Left lung (tissue), 14 donors: ENCODE measurements at places on chromosomes 1 and 21. TPM values are rescaled to one million over a fixed set of nuclear protein-coding genes. Genes with fewer than 3 reads are reported as not detected.

DNA sequence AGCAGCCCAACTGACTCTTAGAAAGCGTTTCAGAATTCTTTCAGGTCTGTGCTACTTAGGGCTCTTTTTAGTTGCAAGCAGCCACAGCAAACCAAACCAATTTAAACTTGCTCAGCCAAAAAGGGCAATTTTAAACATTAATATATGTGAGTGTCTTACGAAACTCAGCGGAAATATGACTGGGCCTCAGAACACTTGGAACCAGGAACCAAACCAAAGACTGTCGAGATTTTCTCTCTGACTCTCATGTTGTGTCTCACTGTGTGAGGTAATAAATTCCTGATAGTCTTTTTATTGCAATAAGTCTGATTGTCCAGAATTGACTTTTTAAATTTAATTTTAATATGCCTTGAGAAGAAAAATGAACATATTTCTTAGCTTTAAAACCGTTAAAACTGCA lies 122.3 kb downstream of the SYF2 start:
- H3K36me3 ChIP-seq: no peaks in the 10 kb centered on the region
- H3K27me3 ChIP-seq: peaks cover 4% of the 10 kb centered on the region
- H3K4me1 ChIP-seq: no peaks in the 10 kb centered on the region
- H3K27ac ChIP-seq: no peak overlapping the region

GRCh38 chr1:68485431-68486022 lies 11.4 kb downstream of the DEPDC1 start:
- no peak for DNase-seq
- no peak overlapping the region for H3K4me3 ChIP-seq
- no peak overlapping the region for H3K27ac ChIP-seq
- H3K36me3 ChIP-seq: no peaks in the 10 kb centered on the region
- H3K27me3 ChIP-seq: no peaks in the 10 kb centered on the region

DNA sequence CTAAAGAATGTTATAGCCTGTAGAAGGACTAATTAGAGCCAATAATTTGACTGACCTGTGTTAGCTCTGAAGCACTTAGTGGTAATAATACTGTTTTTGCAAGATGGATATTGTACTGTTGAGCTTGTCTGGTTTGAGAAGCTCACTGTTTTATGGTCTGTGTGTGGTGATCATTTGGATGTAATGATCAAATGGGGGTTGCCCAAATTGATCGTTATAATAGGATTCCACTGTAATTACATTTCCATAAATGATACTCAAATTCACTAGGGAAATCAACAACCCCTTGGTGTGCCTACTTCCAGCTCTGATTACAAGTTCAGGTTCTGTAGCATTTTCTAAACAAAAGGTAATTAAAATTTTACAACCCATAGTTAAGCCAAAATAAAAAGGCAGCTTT lies 971.4 kb downstream of the TTLL7 start:
- H3K27me3 ChIP-seq: no peaks in the 10 kb centered on the region
- no peak overlapping the region for H3K4me3 ChIP-seq
- no peak for DNase-seq
- H3K4me1 ChIP-seq: no peaks in the 10 kb centered on the region
- H3K36me3 ChIP-seq: no peaks in the 10 kb centered on the region

- no peaks in the 10 kb centered on the region for H3K4me1 ChIP-seq
- no peaks in the 10 kb centered on the region for H3K27me3 ChIP-seq
- no peak for DNase-seq
- H3K27ac ChIP-seq: no peak overlapping the region
Observed at GRCh38 chr1:81824759-81825158, 24.0 kb downstream of the ADGRL2 start.

GRCh38 chr1:81559662-81560350 lies 240.9 kb upstream of the ADGRL2 start:
- no peaks in the 10 kb centered on the region for H3K36me3 ChIP-seq
- no peak for DNase-seq
- H3K4me1 ChIP-seq: no peaks in the 10 kb centered on the region

- H3K27ac ChIP-seq: no peak overlapping the region
- DNase-seq: no peak
- H3K27me3 ChIP-seq: no peaks in the 10 kb centered on the region
- no peaks in the 10 kb centered on the region for H3K36me3 ChIP-seq
- H3K4me1 ChIP-seq: no peaks in the 10 kb centered on the region
Observed at GRCh38 chr1:75074831-75075395, 59.3 kb upstream of the LHX8 start.

- peak; percentile 49 for DNase-seq
- H3K27ac ChIP-seq: no peak overlapping the region
- no peaks in the 10 kb centered on the region for H3K36me3 ChIP-seq
- H3K27me3 ChIP-seq: no peaks in the 10 kb centered on the region
- no peaks in the 10 kb centered on the region for H3K4me1 ChIP-seq
Observed at GRCh38 chr21:38848187-38848609, 42.5 kb downstream of the ETS2 start.

DNA sequence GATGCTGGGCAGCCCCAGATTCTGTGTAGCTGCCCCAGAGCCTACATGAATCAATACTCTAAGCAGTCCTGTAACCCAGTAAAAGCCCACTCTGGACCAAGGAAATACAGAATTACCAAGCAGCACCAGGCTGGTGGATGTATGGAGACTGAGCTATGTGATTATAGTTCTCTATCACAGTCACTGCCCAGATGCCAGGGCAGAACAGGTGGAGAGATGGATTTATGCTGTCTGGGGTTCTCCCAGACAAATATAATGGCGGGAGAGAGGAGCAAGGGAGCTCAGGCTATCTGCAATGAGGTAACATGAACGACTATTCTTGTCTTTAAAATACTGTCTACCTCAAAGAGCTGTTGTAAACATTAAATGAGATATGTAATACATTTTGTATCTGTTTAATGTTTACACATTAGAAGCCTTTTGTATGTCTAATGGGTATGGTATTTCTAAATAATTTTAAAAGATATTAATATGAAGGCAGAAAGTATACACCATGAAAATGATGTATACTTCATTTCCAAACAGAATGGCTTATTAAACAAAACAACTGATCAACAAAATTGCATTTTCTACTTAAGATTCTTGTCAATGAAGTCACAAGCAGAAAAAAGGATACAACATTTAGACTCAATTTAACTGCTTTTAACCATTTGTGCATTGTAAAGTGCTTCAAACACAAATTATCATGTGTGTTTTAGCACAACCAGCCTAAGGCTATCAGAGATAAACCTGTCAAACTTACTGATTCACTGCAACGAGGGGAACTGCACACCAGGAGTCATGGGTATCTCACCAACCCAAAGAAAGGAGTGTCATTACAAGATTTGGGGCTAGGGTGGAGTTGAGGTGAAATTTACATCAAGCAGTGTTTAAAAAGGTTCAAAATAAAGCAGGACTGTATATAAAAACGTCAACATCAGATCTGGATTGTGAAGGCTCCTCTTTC lies 3.0 kb downstream of the SDE2 start:
- no peaks in the 10 kb centered on the region for H3K36me3 ChIP-seq
- H3K4me1 ChIP-seq: peaks cover 57% of the 10 kb centered on the region
- H3K4me3 ChIP-seq: no peak overlapping the region
- H3K27ac ChIP-seq: no peak overlapping the region
- DNase-seq: no peak
- H3K27me3 ChIP-seq: no peaks in the 10 kb centered on the region

DNA sequence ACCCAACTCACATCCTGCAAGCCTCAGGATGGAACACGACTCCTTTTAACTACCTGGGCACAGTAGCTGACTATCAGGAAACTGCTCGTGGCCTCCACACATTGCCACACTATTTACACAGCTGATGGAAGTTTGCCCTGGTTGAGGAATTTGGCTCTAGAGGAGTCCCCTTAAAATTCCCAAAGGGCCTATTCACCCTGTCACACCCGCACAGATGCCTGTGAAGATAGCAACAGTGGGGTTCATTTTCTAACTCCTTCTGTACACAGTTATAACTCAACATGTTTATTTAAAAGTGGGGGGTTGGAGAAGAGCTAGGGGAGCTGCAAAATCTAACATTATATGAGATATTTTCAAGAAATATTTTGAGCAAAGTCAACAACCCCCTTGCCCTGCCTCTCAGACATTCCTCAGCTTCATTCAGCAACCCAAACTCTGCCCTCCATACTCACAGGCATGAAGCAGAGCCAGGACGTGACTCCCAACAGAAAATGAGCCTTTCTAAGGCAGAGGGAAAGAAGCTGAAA lies 35.8 kb upstream of the CCN1 start:
- H3K27me3 ChIP-seq: no peaks in the 10 kb centered on the region

- H3K4me1 ChIP-seq: no peaks in the 10 kb centered on the region
- H3K27me3 ChIP-seq: no peaks in the 10 kb centered on the region
- no peak overlapping the region for H3K27ac ChIP-seq
- no peak for DNase-seq
Observed at GRCh38 chr21:27807596-27807995, 840.7 kb upstream of the ADAMTS5 start.

DNA sequence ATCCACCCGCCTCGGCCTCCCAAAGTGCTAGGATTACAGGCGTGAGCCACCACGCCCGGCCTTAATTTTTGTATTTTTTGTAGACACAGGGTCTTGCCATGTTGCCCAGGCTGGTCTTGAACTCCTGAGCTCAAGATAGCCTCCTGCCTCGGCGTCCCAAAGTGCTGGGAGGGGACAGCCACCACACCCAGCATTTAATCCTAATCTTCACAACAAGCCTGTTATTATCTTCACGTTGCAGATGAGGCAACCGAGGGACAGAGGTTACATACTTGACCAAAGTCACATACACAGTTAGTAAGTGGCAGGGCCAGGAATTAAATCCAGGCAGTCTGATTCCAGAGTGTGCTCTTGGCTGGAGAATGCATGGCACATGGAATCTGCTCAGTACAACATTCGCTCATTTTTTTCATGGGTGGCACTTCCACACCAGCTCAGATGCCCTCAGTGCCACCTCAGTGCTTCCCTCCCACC lies 4.8 kb upstream of the GPR37L1 start:
- peaks cover 4% of the 10 kb centered on the region for H3K4me1 ChIP-seq
- no peak for DNase-seq
- H3K27ac ChIP-seq: no peak overlapping the region
- no peaks in the 10 kb centered on the region for H3K36me3 ChIP-seq

- no peaks in the 10 kb centered on the region for H3K36me3 ChIP-seq
- no peak overlapping the region for H3K4me3 ChIP-seq
- H3K27me3 ChIP-seq: no peaks in the 10 kb centered on the region
- no peak overlapping the region for H3K27ac ChIP-seq
Observed at GRCh38 chr1:109983380-109984189, 980 bp upstream of the AHCYL1 start.

GRCh38 chr1:64184003-64184440 lies 19.4 kb upstream of the UBE2U start:
- DNase-seq: no peak
- no peak overlapping the region for H3K4me3 ChIP-seq
- H3K4me1 ChIP-seq: no peaks in the 10 kb centered on the region
- H3K36me3 ChIP-seq: no peaks in the 10 kb centered on the region
- no peaks in the 10 kb centered on the region for H3K27me3 ChIP-seq

DNA sequence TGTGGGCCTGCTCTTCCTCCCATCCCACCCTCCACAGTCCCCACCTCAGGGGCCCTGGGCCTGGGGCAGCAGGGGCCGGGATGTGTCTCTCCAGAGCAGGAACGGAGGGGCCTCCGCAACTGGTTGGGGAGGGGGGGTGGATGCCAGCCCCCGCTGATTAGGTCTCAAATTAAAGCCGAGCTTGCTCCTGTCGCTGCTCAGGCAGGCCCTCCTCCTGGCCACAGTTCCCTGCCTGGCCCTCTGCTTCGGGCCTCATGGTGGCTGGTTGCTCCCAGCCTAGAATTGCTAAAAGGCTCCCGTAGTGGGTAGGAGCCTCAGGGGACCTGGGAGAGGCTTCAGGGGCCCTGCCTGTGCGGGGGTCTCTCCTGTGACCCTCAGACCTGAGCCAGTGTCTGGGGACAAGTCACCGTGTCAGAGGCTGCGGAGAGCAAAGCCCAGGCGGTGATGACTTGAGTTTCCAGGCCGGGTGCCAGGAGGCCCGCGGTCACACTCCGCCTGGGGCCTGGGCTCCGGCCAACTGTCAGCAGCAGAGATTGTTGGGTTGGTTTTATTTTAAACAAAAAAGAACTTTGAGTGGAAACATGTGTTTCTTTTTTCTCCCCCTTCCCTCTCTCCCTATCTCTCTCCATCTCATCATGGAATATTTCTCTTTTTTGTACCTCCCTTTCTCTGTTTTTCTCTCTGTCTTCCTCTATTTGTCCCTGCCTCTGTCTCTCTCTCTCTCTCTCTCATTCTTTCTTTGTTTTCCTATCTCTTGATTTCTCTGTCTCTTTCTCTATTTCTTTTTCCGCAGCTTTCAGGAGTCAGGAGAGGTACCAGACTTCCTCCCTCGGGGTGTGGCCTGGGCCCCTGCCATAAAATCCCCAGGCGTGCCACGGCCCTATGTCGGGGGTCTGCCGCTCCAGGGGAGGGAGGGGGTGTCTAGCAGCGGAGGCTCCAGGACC lies 20.0 kb upstream of the EPHA2 start:
- H3K36me3 ChIP-seq: no peaks in the 10 kb centered on the region
- no peaks in the 10 kb centered on the region for H3K27me3 ChIP-seq
- peak overlapping the region; percentile 61 for H3K27ac ChIP-seq
- peaks cover 29% of the 10 kb centered on the region for H3K4me1 ChIP-seq
- peak; percentile 90 for DNase-seq

GRCh38 chr1:202159534-202160371 lies 649 bp downstream of the PTPN7 start:
- H3K36me3 ChIP-seq: peaks cover 7% of the 10 kb centered on the region
- peak overlapping the region; percentile 19 for H3K27ac ChIP-seq
- H3K4me3 ChIP-seq: no peak overlapping the region
- DNase-seq: no peak
- H3K4me1 ChIP-seq: peaks cover 8% of the 10 kb centered on the region

GRCh38 chr1:115782571-115783281 lies 14.2 kb upstream of the CASQ2 start:
- H3K4me1 ChIP-seq: no peaks in the 10 kb centered on the region
- no peak for DNase-seq
- no peaks in the 10 kb centered on the region for H3K27me3 ChIP-seq
- no peak overlapping the region for H3K4me3 ChIP-seq
- H3K27ac ChIP-seq: no peak overlapping the region
- H3K36me3 ChIP-seq: no peaks in the 10 kb centered on the region

DNA sequence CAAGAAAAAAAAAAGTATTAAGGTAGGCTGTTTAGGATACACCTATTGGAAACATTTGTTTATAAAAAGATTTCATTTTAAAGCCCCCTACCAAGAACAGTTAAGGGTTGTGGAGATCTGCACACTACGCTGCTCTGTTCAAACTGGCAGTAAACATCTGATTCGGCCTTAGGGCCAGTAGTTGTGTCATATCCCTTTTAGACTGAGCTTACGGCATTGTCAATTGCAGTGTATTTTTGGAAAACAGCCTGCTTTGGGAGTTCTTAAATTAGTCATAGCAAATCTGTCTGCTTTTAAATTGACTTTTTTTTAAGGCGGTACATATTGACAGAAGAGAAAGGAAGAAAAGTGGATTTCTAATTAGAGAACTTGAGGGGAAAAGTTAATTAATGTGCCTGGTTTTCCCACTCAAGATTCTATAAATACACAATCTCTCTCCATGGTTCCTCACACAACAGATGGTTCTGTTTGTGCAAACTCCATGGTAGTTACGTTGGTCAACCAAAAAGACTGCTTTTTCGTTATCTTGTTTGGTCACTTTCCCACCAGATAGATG lies 1.7 kb upstream of the ELK4 start:
- H3K4me1 ChIP-seq: peaks cover 33% of the 10 kb centered on the region
- H3K27ac ChIP-seq: no peak overlapping the region
- H3K27me3 ChIP-seq: no peaks in the 10 kb centered on the region
- no peaks in the 10 kb centered on the region for H3K36me3 ChIP-seq
- no peak overlapping the region for H3K4me3 ChIP-seq

The PEA15 gene
- total RNA-seq: 175 TPM

The DTL gene
- total RNA-seq: 12.1 TPM

The LHX8 gene
- total RNA-seq: not detected

The SHISA4 gene
- total RNA-seq: 26.1 TPM
